IMR-90 (cell line): ENCODE measurements at places on chromosomes 5 and 9.

GRCh38 chr9:133656211-133657119 is 20.3 kb downstream of the DBH start:
- no peak for DNase-seq

GRCh38 chr9:78685471-78685870 is 388.5 kb downstream of the PSAT1 start:
- DNase-seq, result no peak

DNA sequence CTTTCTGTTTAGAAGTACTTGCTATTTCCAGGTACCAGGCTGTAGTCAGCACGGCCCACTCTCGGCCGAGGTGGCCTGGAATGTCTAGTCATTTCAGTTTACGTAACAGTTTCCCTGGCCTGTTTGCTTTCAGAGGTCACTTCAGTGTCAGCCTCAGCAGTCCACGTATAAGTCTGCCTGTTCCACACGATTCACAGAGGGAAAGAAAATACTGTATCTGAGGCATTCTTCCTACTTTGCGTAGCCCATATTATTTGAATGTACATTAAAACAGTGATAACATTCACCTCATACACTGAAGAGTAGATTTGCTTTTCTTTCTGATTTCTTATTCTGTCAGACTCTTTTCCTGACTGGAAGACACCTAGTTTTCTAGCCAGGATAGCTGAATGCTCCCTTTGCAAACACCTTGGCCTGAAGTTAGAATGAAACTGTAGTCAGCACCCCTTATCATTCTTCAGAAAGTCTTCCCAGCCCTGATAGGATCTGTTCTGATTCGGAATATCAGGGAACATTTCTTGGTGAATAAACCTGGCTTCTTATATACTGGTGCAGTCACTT is 140.9 kb downstream of the AOPEP start:
- DNase-seq, result peak; percentile 91

DNA sequence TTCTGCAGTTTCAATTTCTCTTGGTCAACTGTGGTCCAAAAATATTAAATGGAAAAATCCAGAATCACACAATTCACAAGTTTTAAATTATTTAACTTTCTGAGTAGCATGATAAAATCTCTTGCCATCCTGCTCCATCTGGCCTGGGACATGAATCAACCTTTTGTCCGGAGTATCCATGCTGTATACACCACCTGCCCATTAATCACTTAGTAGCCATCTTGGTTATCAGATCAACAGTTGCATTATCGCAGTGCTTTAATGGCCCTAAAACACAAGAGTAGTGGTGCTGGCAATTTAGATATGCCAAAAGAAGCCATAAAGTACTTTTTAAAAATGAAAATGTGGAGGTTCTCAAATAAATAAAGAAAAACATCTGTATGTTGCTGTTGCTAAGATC is 25.3 kb downstream of the EFCAB9 start:
- DNase-seq, result no peak

DNA sequence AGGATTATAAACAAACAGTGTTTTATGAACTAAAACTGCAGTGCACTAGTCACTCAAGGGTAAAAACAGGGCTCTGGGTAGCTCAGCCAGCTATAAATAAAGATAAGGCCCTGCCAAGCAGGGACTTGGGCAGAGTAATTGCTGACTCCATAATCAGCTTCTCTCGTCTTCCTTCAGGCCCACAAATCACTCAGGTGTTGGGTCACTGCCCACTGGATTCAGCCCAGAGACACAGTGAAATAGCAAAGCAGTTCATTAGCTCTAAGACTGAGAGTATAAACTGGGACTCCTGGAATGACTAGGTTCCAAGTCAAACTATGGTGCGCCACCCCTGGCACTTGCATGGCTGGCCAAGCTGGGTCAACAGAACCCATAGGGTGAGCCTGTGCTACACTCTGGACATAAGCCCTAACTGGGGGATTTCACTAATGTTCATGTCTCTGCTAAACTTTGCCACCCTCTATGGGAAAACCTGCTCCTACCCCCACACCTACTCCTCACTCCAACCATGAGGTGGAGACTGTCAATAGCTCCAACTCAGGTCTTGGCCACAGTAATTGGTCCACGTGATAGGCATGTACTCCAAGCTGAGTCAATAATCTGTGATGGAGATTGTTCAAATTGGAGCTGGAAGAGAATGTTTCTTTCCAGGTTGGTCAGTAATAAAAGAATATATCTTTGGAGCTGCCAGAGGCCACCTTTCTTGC is 158.5 kb downstream of the SLIT3 start:
- no peak for DNase-seq

GRCh38 chr9:133188843-133189180 is 20.2 kb downstream of the OBP2B start:
- DNase-seq, result no peak

DNA sequence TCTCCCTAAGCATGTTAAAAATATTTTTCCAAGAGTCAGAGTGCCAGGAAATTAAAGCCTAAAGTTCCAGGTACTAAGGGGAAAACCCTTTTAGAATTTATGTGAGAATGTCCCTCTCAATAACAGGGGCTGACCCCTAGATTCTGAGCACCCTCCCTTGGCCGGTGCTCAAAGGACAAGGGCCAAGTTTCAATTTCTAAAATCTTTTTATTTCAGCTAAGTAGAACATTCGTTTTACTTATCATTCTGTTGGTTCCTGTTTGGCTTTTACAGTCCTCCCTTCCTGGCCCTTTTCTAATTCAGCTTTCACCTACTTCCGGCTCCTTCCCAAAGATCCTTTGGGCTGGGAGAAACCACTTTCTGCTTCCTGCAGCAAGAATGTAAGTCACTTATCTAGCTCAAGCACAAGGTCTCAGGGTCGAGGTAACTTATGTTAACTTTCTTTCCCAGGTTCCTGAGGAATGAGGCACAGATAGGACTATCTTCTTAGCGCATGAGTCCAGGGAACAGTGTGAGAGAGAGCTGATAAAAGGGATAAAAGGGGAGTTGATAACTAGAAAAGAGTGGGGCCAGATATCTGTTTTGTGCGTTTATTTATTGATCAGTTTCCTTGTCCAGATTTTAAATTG is 34.6 kb upstream of the F2RL2 start:
- DNase-seq, result no peak

- peak; percentile 17 for DNase-seq
Measured at GRCh38 chr5:60492958-60493357, 207.0 kb downstream of the DEPDC1B start.

- no peak for DNase-seq
Measured at GRCh38 chr5:137461391-137462264, 37.5 kb downstream of the SPOCK1 start.

DNA sequence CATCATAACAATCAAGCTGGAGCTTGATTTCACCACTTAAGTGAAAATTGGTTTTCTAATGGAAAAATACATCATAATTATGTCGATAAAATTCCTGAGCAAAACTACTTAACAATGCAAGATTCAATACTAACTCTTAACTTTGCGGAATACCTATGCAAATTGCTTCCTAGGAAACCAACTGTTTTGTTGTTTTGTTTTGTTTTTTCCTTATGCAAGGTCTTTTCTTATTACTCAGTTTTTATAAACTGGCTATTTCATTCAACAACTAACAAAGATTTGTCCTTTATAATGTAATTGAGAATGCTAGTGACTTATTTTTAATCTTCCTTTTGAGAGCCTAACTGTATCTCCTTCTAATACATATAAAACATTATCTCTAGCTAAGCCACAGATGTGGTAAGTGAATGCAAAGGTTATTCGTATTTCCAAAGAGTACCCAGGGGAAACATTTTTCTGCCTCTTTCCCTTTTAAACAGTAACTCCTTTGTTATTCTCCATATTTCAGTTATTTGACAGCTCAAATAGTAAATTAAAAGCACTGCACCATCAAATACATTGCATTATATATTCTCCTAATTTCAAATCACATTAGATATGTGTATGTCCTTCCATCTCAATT is 609.4 kb downstream of the SLCO4C1 start:
- no peak for DNase-seq

GRCh38 chr5:60972231-60972630 is 27.2 kb downstream of the NDUFAF2 start:
- DNase-seq, result no peak

GRCh38 chr5:151007430-151008209 is 12.8 kb upstream of the GPX3 start:
- DNase-seq, result no peak

- DNase-seq, result peak; percentile 71
Measured at GRCh38 chr9:121895818-121896544, 197.1 kb downstream of the TTLL11 start.

- no peak for DNase-seq
Measured at GRCh38 chr5:143665866-143666265, 146.1 kb upstream of the HMHB1 start.

- no peak for DNase-seq
Measured at GRCh38 chr5:108911055-108911454, 163.4 kb downstream of the FER start.

DNA sequence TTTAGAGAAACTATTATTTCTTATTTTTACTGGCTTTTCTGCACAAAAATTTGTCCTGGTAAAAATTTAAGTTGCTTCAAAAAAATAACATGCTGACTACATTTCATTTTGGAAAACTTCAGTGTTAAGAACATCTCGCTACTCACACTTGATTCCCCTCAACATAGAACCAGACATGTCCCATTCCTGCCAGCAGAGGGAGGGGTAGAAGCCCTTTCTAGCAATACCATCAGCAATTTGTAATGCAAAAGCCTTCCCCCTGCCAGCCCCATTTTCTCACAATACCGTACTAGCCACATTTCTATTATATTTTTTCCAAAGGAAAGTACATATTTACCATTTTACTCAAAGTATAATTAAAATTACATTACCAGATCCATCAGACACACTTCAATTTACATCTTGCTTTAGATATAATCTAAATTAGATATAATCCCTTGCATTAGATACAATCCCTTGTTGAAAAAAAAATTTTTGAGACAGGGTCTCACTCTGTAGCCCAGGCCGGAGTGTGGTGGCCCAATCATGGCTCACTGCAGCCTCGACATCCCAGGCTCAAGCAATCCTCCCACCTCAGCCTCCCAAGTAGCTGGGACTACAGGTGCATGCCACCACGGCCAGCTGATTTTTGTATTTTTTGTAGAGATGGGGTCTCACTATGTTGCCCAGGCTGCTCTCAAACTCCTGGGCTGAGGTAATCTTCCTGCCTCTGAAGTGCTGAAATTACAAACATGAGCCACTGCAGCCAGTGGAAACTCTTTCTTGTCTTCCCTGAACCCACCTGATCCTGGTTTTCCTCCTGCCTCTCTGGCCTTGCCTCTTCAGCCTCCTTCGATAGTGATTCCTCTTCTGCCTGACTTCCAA is 39.6 kb upstream of the IDNK start:
- DNase-seq, result peak; percentile 59

DNA sequence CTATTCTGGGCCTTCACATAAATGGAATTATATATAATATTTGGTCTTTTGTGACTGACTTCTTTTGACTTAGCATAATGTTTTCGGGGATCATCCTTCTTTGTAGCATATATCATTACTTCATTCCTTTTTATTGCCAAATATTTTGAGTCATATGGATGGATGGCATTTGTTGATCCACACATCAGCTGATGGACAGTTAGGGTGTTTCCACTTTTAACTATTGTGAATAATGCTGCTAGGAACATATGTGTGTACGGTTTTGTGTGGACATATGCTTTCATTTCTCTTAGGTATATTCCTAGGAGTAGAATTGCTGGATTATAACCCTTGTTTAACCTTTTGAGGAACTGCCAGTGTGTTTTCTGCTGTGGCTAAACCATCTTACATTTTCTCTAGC is 249.6 kb downstream of the FANCC start:
- DNase-seq, result no peak

DNA sequence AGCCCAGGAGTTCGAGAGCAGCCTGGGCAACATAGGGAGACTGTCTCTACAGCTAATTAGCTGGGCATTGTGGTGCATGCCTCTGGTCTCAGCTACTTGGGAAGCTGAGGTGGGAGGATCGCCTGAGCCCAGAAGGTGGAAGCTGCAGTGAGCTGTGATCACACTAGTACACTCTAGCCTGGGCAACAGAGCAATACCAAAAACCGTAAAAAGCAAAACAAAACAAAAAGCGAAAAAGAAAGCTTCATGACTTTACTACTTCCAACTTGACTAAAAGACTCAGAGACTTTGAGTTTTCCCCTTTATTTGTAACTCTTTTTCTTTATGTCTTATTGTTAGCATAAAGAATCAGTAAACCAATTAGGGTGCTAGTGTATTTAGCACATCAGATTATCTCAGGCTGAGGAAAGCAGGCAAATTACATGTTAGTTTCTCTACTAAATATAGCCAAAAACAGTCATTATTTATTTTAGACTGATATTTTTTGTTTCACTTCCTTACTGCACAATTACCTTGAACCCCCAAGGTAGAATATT is 5.4 kb downstream of the RAD17 start:
- no peak for DNase-seq
